NCI-H1048 (cell line): ENCODE measurements at places on chromosomes 6 and 20.

- no peak for DNase-seq
Measured at GRCh38 chr6:30364591-30364990, 19.6 kb downstream of the RPP21 start.

GRCh38 chr6:41222045-41222444, 6.1 kb upstream of the TREML4 start:
- no peak for DNase-seq

DNA sequence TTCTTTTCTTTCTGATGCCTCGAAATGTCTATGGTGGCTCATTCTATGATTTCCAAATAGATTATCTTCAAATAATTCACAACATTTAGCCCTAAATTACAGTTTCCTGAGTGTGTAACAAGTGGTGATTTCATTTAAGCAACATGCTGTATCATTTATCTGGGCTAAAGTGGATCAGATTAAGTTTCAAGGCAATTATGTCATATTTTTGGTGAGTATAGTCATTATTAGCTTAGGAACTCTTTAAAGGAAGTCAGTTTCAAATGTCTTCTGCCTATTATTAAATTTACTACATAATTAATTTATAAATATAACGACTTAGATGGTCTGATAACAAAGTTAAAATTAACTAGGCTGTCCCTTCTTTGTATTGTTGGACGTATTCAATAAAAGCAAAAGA, 847.9 kb upstream of the FLRT3 start:
- DNase-seq: no peak

- no peak for DNase-seq
Measured at GRCh38 chr6:140225701-140226436, 851.4 kb upstream of the CITED2 start.

DNA sequence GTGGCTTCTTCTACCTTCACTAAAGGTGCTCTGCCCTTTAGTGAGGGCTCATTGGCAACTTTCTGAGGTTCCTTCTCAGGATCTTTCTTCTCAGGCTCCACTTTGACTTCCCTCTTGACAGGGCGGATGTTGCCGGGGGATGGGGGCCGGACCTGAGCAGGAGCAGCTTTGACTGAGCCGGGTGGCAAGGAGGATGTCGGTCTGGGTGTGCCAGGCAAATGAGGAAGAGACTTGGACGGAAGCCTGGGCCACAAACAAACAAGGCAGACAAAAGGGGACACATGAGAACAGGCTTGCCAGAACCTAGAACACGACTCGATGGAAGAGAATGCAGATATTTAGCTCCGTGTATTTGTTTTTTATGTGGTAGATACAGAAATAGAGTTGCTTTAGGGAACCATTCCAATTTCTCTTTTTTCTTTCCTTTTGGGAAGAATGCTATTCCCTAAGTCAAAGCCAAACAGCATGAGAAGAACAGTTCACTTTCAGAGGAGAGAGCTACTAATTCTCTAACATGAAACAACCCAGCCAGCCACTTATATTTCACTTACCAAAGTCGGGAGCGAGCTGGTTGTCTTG, 76.2 kb upstream of the BCLAF1 start:
- DNase-seq: no peak

- DNase-seq: no peak
Measured at GRCh38 chr6:111731456-111732195, 125.9 kb upstream of the TRAF3IP2 start.

DNA sequence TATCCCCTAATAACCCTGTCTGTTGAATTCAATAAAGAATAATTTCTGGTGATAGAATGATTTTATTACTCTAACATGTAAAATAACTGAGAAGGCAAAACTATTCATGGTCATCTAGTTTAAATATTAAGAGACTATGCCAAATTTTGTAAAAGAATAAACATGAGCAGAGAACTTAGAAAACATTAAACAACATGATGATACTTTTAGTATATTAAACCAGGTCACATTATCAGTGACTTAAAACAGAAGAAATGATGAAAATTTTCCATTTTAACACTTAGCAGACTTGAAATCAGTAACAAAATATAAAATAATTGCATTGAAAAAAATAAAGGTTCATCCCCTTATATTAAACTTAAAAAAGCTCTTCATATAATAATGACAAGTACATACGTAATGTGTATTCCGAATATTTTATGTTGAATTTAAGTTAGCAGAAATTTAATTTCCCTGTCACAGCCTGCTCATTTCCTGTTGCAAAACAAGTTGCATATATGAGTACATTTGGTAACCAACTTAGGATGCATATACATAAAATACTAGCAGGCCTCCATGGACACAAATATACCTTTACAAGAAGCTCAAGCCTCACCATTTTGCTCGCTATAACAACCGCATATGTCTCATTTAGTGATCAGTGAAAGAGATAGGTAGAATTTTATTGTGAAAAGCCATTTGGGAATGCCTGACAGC, 40.6 kb downstream of the DTNBP1 start:
- DNase-seq: no peak
